GM23248 (cell line): ENCODE measurements at places on chromosomes 5 and 9. TPM values are rescaled to one million over a fixed set of nuclear protein-coding genes. Genes with fewer than 3 reads are reported as not detected.

Gene THBS4
- total RNA-seq, result under 0.01 and 0.43 TPM in 2 replicates

Gene ALDH7A1
- 41.3 and 45.8 TPM in 2 replicates for total RNA-seq

Gene PCA3
- total RNA-seq, result not detected in 2 replicates

Gene GABRB2
- not detected in 2 replicates for total RNA-seq

Gene LCN15
- not detected in 2 replicates for total RNA-seq

Gene SLC1A1
- 45.4 and 47.6 TPM in 2 replicates for total RNA-seq

Gene NRG2
- total RNA-seq, result not detected in 2 replicates

Gene FOXD4L6
- total RNA-seq, result 0.22 TPM in 1 of 2 replicates, not detected in the other

DNA sequence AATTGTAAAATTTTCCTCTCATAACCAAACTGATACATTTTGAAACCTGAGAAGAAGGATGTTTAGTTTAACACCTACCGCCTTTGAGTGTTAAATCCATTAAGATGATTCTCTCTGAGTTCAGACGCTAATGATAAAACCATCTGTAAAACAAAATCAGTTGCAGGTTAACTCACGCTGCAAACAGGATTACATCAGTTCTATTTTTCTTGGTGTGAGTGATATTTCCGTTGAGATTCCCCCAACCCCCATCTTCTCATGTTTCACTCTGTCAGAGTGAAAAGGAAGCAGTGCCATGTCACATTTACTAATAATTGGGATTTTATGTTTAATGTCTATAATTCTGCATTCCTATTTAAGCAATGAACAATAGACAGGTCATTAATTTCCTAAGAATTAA, 146.5 kb downstream of the FANCC start:
- H3K36me3 ChIP-seq, result no peaks in the 10 kb centered on the region
- peak; percentile 46 for DNase-seq
- no peaks in the 10 kb centered on the region for H3K27me3 ChIP-seq

- peak; percentile 78 for DNase-seq
- no peak overlapping the region for H3K27ac ChIP-seq
- H3K4me3 ChIP-seq, result no peak overlapping the region
- H3K4me1 ChIP-seq, result no peaks in the 10 kb centered on the region
- no peaks in the 10 kb centered on the region for H3K36me3 ChIP-seq
These were observed 270.2 kb upstream of the BRINP1 start for GRCh38 chr9:119639287-119639955.

DNA sequence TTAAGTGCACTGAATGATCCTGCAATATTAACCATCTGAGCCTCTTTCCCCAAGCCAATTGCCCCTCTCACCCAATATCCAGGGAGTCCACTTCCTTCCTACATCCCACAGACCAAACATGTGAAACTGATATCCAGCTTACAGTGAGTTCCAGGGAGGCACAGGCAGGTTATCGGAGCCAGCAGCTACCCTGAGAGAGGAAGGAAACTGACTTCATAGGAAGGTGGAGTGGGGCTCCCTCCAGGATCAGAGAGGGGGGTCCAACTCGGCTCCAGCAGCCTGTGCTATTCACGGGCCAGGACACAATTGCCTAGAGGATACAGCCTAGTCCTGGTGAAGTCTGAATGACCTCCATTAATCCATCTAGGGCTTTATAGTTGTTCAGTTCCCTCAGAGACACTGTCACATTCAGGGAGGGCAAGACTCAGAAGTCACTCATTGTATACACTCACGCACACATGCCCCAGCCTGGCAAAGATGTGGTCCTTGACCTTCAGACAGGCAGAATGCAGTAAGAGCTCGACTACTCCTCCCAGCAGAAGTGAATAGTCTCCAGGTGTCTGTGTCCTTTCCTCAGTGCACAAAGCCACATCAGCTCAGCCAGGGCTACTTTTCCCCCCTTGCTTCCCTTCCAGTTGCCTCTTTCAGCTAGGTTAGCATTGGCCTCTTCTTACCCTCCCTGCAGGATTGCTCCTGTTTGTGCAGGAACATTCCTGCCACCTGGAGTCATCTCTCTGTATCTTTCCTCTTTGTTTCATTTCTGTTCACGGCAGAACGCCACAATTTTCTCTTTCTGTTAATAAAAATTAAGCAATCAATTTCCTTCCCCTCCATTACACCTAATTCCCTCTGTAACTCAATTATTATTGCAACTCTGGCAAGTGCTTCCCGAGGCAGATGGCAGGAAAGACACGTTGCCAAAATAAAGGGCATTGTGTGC, 501.7 kb downstream of the ARHGEF28 start:
- no peaks in the 10 kb centered on the region for H3K4me1 ChIP-seq
- H3K27me3 ChIP-seq, result no peaks in the 10 kb centered on the region
- DNase-seq, result peak; percentile 34

DNA sequence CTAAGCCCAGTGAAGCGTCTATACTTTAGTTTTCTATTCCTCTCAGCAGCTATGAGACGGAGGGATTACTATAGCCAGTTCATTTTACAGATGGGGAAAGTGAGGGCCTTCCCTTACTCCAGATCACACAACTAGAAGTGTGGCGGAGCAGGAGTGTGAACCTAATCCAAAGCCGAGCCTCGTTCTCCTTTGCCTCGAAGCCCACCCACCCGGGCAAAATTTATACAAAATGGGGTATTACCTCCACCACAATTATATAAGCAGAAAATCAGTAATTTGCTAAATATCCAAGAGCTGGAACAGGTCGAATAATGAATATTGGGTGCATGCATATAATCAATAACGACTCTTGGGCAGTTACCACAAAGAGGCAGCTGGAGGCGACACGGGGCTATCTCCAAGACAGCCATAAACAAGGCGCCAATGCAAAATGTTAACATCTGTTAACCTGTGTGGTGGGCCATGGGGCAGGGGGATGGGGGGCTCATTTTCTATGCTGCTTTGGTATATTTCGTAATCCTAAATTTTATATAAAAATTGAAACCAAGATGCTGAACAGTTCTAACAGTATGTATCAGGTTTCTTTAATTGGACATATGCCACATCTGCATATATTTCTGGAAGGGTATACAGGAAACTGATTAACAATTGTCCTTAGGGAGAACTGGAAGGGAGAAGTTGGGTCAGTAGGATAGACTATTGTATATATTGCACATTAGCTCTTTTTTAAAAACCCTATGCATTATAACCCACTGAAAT, 1.2 kb upstream of the RNF44 start:
- peaks cover 11% of the 10 kb centered on the region for H3K4me1 ChIP-seq
- H3K4me3 ChIP-seq, result peak overlapping the region; percentile 98
- H3K27ac ChIP-seq, result peak overlapping the region; percentile 47

DNA sequence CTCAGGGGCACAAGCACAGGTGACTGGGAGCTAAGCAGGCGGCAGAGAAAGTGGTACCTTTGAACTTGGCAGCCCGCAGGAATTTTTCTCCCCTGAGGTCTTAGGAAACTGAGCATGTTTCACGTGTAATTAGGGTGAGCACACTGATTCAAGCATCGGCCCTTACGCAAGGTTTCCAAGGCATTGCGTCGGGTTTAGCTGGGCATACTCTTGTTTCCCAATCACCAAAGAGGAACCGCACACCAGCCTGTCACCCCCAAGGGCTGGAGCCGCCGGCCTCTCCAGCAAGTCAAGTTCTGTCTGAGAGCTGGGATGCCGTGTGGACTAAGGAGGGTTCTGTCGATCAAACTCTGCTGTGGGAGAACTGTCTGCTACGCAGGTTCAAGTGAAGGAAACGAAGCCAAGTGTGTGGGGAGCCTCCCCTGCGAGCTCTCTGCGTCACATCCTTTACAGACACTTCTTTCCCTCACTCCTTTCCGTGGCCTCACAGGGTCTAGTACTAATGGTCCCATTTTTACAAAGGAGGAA, 53.0 kb downstream of the ERGIC1 start:
- peak; percentile 98 for DNase-seq
- H3K4me3 ChIP-seq, result peak overlapping the region; percentile 25; the same call in 1 of the 2 replicates

DNA sequence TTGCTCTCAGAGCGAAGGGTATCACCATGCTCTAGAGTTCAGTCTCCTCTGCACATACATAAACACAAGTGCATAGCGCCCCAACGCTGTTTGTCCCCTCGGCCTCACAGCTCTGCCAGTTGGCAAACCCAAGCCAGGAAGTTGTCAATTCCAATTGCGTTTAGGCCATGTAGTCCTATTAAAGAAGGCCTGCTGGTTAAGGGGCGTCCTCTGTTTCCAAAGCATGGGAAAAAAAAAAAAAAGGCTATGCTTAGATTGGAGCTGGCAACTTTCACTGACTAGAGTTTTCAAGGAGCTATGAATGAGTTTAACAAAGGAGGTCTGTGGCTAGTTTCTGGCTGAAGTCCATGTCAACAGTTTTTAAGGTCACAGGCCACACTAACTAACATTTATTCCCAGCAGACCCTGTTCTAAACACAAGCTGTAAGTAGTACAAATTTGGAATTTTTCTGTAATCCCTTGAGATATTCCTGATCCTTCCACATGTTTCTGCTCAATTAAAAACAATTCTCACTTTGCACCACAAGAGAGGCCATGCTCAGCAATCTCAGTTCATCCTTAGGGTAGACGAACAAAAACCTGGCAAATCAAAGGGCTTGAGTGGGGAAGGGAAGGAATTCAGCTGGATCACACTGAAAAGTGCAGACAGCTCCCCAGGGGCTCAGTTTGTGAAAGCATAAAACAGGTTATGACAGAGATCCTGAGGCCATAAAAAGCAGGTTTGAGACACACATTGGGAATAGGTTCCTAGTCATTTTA, 187.7 kb downstream of the DENND1A start:
- H3K4me1 ChIP-seq, result no peaks in the 10 kb centered on the region
- H3K27ac ChIP-seq, result no peak overlapping the region
- no peaks in the 10 kb centered on the region for H3K27me3 ChIP-seq
- no peaks in the 10 kb centered on the region for H3K36me3 ChIP-seq
- no peak for DNase-seq
- H3K4me3 ChIP-seq, result no peak overlapping the region

GRCh38 chr5:72160329-72160728, 53.1 kb downstream of the MAP1B start:
- peak; percentile 90 for DNase-seq
- peak overlapping the region; percentile 87 for H3K27ac ChIP-seq
- peaks cover 69% of the 10 kb centered on the region for H3K4me1 ChIP-seq
- H3K27me3 ChIP-seq, result no peaks in the 10 kb centered on the region
- H3K4me3 ChIP-seq, result peak overlapping the region; percentile 25; the same call in 1 of the 2 replicates

DNA sequence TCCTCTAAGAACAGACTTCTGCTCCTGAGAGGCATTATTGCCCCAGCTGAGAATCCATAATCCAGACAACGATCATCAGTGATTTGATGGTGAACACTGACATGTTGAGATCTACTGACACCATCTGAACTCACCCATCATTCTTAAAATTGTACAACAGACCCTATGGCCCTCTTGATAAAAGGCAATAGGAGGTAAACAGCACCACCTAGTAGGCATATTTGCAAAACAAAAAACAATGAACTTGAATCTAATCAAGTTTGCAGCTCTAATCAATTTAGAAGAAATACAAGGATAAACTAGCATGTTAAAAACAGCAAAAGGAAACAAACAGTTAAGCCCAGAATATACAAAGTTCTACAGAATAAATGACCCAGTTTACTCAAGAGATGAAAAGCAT, 89.6 kb downstream of the SFXN1 start:
- DNase-seq, result no peak
- no peak overlapping the region for H3K27ac ChIP-seq
- H3K4me1 ChIP-seq, result no peaks in the 10 kb centered on the region
- no peak overlapping the region for H3K4me3 ChIP-seq
- no peaks in the 10 kb centered on the region for H3K36me3 ChIP-seq

GRCh38 chr5:160506006-160507004, 84.7 kb downstream of the PTTG1 start:
- no peaks in the 10 kb centered on the region for H3K36me3 ChIP-seq
- no peak overlapping the region for H3K4me3 ChIP-seq
- no peak overlapping the region for H3K27ac ChIP-seq
- peak; percentile 65 for DNase-seq
- H3K4me1 ChIP-seq, result peaks cover 20% of the 10 kb centered on the region

- H3K4me3 ChIP-seq, result no peak overlapping the region
- H3K27me3 ChIP-seq, result peaks cover 50% of the 10 kb centered on the region
- no peak for DNase-seq
These were observed 15.0 kb upstream of the TIFAB start for GRCh38 chr5:135467051-135467625.

DNA sequence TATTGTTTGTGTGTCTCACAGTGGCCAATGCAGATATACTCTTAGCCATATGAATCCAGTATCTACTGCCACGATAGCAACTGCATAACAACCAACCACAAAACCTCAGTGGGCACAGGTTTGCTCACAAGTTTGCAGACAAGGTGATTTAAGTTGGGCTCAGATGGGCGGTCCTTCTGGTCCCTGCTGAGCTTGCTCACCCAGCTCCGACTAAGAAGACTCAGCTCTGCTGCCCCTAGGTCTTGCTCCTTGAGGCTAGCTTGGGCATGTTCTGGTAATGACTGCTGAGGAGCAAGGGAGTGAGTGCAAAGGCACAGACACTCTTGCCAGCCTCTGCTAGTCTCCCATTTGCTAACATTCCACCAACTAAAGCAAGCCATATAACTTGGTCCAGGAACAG, 52.6 kb downstream of the MTX3 start:
- no peak overlapping the region for H3K27ac ChIP-seq
- H3K27me3 ChIP-seq, result no peaks in the 10 kb centered on the region
- peaks cover 17% of the 10 kb centered on the region for H3K4me1 ChIP-seq
- no peak overlapping the region for H3K4me3 ChIP-seq
- no peak for DNase-seq
- no peaks in the 10 kb centered on the region for H3K36me3 ChIP-seq

DNA sequence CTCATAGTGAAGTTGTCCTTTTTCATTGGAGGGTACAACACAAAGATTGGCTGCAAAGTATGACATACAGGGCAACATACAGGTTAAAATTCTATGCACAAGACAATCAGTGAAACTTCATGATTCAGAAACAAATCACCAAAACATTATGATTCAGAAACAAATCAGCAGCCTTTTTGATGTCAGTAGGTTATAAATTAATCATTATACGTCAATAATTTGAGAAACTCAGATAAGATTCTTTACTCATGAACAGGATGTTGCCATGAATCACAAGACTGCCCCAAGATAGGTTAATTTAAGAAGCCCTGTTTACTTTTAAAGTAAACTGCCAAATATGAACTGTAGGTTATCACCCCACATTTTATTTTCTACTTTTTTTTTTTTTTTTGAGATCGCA, 62.2 kb upstream of the IL33 start:
- H3K4me3 ChIP-seq, result no peak overlapping the region
- DNase-seq, result peak; percentile 25
- H3K36me3 ChIP-seq, result no peaks in the 10 kb centered on the region
- H3K27me3 ChIP-seq, result no peaks in the 10 kb centered on the region
- H3K4me1 ChIP-seq, result peaks cover 13% of the 10 kb centered on the region
- no peak overlapping the region for H3K27ac ChIP-seq

DNA sequence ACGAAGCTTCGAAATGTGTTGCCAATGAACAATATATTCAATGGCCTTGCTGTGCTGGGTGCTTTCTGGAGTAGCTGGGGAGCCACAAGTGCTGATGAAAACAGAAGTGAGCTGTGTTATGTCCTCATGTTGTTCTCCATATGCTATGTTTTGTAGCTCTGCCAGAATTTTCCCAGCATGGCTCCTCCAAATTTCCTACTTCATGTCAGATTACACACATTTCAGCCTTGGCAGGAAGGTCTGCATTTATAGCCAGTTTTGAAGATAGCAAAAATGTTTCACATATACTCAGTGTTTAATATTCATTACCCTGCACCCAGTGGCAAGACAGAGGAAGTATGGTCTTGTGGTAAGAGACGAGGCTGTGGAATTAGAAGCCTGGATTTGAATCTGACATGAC, 22.6 kb upstream of the NMUR2 start:
- no peak for DNase-seq
- no peak overlapping the region for H3K27ac ChIP-seq
- no peaks in the 10 kb centered on the region for H3K36me3 ChIP-seq
- no peak overlapping the region for H3K4me3 ChIP-seq
- no peaks in the 10 kb centered on the region for H3K4me1 ChIP-seq
